Hematopoietic multipotent progenitor cell treated with erythropoietin and hydrocortisone succinate and interleukin-3 and kit ligand, for 4 days (in vitro differentiated cells): ENCODE measurements at places on chromosomes 2 and 18.
A peak's percentile ranks its signal among the peaks of the same experiment; 100 is the strongest.

GRCh38 chr2:148978706-148979105 lies 59.8 kb upstream of the LYPD6B start:
- peak; percentile 18 for DNase-seq

GRCh38 chr2:189614585-189614984 lies 34.0 kb upstream of the SLC40A1 start:
- no peak for DNase-seq

DNA sequence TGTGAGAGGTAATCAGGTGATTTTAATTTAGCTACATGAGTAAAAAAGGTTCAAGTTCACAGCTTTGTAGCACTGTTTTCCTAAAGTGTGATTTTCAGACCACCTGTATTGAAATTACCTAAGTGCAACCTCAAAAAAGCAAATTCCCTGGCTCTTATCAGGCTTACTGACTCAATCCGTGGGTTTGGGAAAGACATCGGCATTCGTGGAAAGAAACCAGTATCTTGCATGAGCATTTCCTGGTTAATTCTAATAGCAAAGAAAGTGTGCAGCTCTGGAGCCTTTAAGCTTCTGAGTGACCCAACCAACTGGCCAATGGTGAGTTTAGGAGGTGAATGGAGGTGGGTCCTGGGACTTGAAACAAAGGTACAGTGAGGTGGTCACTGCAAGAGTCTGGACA lies 300.9 kb downstream of the NBAS start:
- DNase-seq = no peak

GRCh38 chr2:212626371-212626918 lies 87.8 kb upstream of the ERBB4 start:
- DNase-seq = no peak

DNA sequence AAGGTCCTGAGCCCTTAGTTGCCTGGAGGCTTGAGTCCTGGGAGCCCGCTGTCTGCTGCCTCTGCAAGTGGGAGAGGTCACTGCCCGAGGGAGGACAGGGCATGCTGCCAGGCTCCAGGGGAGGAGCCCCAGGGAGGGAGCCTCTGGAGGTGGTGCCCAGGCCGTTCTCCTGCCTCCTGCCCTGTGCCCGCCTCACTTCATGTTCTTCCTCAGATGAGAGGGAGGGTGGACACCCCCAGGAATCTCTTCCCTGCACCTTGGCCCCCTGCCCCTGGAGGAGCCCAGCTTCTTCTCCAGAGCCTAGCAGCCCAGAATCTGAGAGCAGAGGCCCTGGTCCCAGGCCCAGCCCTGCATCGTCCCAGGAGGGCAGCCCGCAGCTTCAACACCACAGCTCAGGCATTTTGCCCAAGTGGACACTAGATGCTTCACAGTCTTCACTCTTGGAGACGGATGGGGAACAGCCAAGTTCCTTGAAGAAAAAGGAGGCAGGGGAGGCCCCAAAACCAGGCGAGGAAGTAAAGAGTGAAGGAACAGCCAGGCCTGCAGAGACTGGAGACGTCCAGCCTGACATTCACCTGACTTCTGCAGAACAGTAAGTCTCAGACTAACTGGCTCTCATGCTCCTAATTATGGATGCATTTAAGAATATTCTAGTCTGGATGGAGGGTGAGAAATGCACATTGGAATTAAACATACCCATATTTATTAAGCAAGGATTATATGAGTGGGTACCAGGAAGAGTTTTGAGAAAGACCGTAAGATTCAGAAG lies 12.1 kb downstream of the PSD4 start:
- no peak for DNase-seq

- no peak for DNase-seq
Measured at GRCh38 chr2:68157002-68157401, 686 bp upstream of the PNO1 start.

GRCh38 chr2:120979921-120980320 lies 244.3 kb downstream of the GLI2 start:
- no peak for DNase-seq

DNA sequence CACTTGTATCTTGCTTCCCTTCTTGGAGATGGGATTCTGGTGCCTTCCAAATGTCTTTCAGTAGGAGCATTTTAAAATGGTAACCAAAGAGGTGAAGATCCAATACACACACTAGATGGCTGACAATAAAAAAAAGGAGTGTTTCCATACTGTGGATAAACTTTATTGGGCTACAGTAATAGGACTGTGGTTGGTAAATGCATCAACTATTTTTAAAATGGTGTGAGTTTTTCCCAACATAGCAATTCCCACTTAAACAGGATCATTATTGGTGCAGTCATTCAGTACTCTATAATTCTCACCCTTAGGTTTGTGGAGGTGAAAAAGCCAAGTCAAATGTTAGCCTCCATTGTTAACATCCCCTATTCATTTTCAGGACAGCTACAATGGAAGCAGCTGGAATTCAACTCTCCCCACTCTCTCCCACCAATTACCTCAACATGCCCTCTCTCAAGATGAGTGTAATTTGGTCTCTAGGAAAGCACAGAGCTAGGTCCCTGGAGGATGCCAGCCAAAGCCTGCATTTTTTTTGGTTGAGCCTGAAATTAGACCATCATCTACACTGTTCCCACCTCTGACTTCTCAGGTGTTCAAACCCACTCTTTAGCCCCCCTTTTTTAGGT lies 273.3 kb downstream of the TCF4 start:
- no peak for DNase-seq

DNA sequence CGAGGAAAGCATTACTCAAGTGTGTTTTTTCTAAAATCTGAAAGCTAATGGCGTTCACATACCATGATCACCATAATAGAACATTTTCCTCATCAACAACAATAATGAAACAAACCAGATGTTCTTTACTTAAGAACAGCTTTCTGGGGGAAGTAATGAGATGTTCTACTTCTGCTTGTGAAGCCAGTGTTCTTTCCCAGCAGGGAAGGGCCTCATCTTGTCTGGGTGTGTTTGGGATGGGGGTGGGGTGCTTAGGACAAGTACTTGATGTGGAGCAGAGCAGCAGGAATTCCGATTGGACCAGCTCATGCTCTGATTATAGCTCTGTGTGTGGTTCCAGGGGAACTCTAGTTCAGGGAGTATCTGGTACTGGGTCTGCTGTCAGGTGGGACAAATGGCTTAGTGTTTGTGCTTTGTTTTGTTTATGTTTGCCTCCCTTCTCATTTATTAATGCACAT lies 163.0 kb upstream of the NOSTRIN start:
- DNase-seq = no peak

- peak; percentile 19 for DNase-seq
Measured at GRCh38 chr18:23337599-23338444, 115.3 kb upstream of the RIOK3 start.

DNA sequence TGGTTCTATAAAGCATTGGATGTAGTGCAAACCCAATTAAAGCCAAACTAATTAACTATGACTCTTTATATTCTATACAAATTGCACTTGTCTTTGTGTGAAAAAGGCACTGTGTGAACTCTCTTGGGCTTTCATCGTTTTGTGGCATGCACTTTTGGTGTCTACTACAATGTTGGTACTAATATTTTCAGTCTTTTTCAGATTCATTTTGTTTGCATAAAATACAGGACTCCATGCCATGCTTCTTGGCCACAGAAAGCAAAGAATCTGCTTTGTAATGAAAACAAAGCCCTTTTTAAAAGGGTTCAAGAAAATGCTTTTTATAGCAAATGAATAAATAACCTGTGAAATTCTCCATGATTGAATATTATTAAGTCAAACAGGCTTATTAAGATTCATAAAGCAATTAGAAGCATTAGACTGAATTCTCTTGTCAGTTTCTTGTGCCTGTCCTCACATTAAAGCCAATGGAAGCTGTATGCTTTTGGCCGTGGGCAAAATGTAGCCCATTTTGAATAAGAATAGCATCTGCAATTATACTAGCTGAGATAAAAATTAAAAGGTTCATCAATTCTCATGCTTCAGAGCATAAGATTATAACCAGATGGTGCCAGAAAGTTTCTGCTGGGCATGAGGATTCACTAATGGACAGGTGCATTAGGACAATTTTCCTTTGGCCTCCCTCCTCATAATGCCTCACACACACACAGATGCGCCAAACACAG lies 1665.2 kb downstream of the SUCLG1 start:
- DNase-seq = no peak

DNA sequence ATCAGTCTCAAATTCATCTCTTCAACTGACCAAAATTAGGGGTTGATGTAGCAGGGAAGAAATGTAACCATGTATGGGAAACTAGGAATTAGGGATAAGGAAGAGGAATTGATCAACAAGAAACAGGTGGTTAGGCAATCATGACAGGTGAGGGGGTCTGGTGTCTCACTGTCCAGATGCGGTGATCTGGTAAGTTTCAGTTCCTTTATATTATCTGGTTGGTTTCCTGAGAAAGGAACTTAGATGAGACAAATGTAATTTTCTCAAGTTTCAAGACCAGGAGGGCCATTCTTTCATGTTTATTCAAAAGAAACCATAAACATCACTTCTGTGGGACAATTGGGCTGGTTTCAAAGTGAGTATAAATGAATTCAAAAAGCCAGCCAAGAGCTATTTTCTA lies 306.2 kb upstream of the KCNJ3 start:
- DNase-seq = no peak

DNA sequence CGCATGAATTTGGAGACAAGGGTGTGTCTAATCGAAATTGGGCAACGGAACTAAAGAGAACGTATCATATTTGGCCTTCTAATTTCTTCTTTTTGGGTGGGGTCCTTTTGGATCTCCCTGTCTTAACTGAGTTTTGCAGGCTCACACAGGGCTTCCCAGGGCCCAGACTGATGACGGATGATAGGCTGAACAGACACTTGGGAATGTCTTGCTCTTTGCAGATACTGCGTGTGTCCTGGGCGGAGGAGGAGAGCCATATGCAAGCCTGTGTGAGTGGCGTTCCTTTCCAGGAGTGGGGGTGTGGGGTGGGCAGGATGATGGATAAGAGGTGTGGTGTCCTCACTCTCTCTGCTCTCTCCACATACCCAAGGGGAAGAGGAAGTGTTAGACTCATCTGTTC lies 40.1 kb downstream of the TNP1 start:
- DNase-seq = no peak

DNA sequence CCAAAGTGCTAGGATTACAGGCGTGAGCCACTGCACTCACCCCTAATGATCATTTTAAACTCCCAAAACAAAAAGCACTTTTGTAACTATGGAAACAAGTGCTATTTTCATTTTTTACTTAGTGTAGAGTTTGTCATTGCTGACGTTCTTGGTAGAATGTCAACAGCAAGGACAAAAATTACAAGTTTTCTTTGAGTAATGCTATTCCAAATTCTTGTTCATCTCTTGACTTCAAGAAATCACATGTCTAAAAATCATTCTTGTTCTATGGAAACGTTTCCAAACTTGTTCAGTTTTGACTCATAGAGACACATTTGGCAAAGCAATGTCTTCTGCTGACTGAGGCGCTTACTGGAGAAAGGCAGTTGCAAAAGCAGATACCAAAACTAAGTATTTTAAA lies 82.6 kb downstream of the MBP start:
- no peak for DNase-seq

DNA sequence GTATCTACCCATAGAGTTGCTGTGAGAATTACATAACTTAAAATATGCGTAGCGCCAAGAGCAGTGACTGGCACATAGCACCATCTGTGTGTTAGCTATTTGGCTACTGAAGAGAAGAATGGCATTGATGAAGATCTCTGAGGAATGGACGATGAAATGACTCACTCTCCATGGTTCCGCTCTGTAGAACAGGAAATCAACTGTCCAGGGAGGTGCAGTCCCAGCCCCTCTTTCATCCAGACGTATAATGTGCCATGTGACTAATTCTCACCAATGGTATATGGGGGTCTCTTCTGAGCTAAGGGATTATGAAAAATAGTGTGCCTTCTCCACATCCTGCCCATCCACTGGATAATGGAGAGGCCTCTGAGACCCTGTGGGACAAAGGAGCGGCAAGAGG lies 254.8 kb downstream of the CYP26B1 start:
- DNase-seq = no peak

DNA sequence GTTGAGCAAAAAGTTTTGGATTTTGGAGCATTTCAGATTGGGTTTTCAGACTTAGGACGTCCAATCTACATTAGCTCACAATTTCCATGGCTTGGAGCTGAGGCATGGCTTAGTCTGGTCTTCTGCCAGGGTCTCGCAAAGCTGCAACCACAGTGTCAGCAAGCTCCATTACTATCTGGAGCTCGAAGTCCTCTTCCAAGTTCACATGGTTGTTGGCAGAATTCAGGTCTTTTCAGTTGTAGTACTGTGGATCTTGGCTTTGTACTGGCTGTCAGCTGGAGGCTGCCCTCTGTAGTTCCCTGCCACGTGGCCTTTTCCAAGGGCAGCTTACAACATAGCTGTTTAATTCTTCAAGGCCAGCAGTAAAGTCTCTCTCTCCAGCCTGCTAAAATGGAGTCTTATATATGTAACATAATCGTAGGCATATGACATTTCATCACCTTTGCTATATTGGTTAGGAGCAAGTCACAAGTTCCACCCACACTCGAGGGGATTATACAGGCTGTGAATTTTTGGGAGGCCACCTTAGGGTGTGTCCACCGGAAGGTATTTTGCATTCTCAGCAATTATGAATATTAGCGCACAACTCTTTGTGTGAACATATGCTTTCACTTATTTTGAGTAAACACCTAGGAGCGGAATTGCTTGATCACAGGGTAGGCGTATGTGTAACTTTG lies 41.5 kb upstream of the EPC2 start:
- DNase-seq = no peak
